Hematopoietic multipotent progenitor cell treated with erythropoietin and hydrocortisone succinate and interleukin-3 and kit ligand, for 4 days (in vitro differentiated cells): ENCODE measurements at places on chromosomes 4 and X.
A peak's percentile ranks its signal among the peaks of the same experiment; 100 is the strongest.

- no peak for DNase-seq
Measured at GRCh38 chrX:41322821-41323603, 10.9 kb upstream of the DDX3X start.

DNA sequence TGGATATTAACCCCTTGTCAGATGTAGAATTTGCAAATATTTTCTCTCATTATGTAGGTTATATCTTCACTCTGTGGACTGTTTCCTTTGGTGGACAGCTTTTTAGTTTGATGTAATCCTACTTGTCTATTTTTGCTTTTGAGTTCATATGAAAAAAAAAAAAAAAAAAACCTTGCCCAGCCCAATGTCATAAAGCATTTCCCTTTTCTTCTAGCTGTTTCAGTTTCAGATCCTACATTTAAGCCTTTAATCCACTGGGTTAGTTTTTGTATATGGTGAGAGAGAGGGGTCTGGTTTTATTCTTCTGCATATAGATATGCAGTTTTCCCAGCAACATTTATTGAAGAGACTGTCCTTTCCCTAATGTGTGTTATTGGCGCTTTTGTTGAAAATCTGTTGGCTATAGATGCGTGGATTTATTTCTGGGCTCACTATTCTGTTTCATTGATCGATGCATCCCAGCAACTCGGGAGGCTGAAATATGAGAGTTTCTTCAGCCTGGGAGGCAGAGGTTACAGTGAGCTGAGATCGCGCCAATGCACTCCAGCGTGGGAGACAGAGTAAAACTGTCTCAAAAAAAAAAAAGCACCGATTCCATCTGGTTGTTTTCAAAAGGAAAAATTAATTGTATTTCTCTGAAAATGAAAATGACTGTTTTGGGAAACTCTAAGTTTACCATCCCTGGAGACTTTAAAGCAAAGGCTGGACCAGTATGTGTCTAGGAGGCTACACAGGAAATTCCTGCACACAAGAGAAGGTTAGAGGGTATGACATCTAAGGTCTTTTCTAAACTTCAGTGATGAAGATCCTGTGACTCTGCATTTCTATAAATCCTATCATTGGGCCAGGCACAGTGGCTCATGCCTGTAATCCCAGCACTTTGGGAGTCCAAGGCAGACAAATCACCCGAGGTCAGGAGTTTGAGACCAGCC lies 35.6 kb downstream of the STEEP1 start:
- DNase-seq: no peak

DNA sequence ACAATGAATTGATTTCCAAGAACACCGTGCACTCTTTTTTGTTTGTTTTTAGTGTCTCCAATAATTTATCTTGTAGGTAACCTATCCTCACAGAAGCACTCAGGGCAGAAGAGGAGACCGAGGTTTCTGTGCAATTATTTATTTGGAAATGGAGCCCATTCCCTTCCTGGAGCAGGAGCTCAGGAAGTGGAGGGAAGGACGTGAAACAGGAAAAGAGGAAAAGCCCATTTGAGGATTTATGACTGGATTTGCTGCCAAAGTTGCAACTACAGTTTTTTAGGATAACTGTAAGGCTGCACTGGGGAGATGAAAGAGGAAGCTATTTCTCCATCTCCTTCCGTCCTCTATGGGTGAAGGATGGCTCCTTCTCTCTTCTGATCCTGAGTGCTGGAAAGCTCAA lies 31.7 kb upstream of the MXRA5 start:
- no peak for DNase-seq

- peak; percentile 55 for DNase-seq
Measured at GRCh38 chr4:126405369-126405982, 1090.7 kb downstream of the FAT4 start.

DNA sequence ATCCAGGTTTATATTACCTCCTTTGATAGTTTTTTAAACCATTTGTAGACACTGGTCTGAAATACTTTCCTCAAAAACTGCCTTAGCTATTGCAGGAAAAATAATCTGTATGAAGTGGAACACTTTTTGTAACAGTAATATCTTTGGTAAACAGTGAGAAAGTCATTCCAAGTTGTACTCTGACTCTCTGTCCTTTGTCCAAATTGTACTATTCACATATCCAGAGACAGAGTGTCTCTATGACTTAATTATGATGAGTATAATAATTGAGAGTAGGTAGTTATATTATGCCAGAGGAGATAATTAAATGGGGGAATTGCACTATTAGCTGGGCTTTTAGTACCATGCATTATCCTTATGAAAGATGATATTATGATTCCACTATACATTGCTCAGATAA lies 112.6 kb upstream of the LCORL start:
- DNase-seq: no peak

- DNase-seq: no peak
Measured at GRCh38 chr4:176660561-176660960, 132.2 kb downstream of the VEGFC start.

DNA sequence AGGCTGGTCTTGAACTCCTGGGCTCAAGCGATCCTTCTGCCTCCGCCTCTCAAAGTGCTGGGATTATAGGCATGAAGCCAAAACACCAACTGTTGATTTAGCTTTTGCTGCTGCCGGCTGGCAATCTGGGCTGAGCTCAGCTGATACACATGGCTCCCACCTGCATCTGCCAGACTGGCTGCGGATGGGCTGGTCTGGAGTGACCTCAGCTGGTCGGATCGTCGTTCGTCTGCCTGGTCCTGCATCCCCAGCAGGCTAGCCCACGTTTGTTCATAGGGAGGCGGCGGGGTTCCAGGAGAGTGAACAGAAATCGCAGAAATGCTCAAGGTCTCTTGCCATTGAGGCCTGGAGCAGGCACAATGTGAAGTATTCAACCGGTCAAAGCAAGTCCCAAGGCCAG lies 74.4 kb upstream of the DDX3X start:
- no peak for DNase-seq

GRCh38 chrX:29308726-29309125 lies 721.5 kb downstream of the IL1RAPL1 start:
- DNase-seq: no peak

DNA sequence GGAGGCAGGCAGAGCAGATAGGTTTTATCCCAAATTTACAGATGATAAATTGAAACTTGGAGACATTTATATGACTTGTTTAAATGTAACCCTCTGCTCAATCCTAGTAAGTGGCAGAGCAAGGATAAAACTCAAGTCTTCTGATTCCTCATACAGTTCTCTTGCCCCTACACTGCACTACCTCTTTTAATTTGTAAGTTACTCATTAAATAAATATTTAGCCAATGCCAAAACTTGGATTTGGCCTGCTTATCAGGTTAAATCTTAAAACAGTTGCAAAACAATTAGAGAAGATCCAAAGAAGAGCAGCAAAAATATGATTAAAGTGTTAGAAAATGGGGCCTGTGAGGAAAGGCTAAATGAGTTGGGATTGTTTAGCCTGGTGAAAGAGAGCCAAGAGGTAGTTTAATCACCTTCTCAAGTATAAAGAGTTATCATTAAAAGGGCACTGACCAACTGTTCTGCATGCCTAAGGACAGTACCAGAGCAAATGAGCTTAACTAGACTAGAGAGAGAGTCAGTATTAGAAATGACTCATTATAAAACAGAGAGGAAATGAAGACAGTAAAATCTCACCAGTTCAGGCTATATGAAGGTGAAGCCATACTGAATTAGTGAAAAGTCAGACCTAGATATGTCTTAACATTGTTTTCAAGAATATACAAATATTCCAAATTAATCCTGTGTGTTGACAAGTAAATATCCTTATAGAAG lies 146.3 kb downstream of the GRIA3 start:
- no peak for DNase-seq

DNA sequence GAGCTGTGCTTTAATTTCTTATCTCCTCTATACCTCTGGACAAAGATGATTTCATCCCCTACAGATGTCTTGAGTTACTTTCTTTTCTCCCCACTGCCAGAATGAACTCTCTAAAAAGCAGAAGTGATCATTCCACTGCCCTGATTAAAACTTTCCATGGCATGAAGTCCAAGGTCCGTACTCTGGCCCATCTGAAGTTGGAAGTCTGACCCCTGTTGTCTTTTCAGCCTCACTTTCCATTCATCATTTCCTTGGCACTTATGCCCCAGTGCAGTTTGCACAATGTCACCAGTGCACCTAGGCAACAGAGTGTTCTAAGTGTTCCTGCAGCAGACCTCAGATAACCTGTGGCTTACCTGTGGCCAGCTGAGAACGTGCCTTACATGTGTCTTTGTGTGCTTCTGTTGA lies 242.4 kb downstream of the FRAS1 start:
- peak; percentile 22 for DNase-seq

GRCh38 chr4:150573534-150573933 lies 8.4 kb upstream of the MAB21L2 start:
- peak; percentile 60 for DNase-seq

GRCh38 chrX:22063284-22063683 lies 31.2 kb downstream of the PHEX start:
- DNase-seq: peak; percentile 40

GRCh38 chr4:147157860-147158701 lies 212.4 kb upstream of the TTC29 start:
- no peak for DNase-seq
